ENCODE measurements at places on chromosomes 16 and 17. TPM values are rescaled to one million over a fixed set of nuclear protein-coding genes. Genes with fewer than 3 reads are reported as not detected.

GRCh38 chr16:72649254-72649944, 398.5 kb downstream of the ZFHX3 start:
- no peak for DNase-seq
- H3K4me3 ChIP-seq, result no peak overlapping the region
- H3K4me1 ChIP-seq, result no peaks in the 10 kb centered on the region
- H3K36me3 ChIP-seq, result no peaks in the 10 kb centered on the region

The TPSD1 gene
- 6.4 TPM for polyA plus RNA-seq

The NPW gene
- polyA plus RNA-seq, result 1.6 TPM

The SLC38A8 gene
- not detected for polyA plus RNA-seq

- no peaks in the 10 kb centered on the region for H3K4me1 ChIP-seq
- no peak for DNase-seq
- H3K36me3 ChIP-seq, result no peaks in the 10 kb centered on the region
Measured at GRCh38 chr16:80147026-80147655, 393.7 kb upstream of the DYNLRB2 start.

The CDRT15 gene
- not detected for polyA plus RNA-seq

- peak; percentile 61 for DNase-seq
- peaks cover 98% of the 10 kb centered on the region for H3K36me3 ChIP-seq
- H3K4me3 ChIP-seq, result no peak overlapping the region
Measured at GRCh38 chr17:51015145-51015558, 105.5 kb downstream of the SPAG9 start.

DNA sequence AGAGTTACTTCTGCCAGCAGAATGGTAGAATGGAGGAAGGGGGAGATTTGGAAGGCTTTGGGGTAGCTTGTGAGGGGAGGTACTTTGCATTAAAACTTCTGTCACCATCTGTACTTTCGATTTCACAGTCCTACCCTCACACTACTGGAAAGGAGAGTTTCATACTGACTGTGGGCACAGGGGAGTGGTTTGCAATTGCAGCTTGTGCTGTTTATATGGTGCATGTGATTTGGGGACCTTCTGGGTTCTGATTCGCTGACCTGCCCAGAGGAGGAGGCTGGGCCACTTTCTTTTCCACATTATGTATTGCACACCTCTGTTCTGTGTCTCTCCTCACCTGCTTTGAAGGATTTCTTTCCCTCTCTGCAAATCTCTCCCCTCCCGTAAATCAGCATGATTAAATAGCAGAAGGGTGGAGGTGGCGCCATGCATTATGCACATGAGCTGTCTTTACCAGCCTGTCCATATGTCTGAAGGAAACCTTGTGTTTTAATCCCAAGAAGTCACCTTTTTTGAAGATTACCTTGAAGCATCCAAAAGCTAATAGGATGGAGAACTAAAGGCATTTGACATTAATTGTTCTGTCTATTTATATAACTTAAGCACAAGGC, 90.9 kb downstream of the RBFOX1 start:
- H3K36me3 ChIP-seq, result no peaks in the 10 kb centered on the region
- H3K27me3 ChIP-seq, result peaks cover 6% of the 10 kb centered on the region
- H3K4me3 ChIP-seq, result no peak overlapping the region

GRCh38 chr17:57110152-57110542, 25.1 kb downstream of the AKAP1 start:
- H3K4me1 ChIP-seq, result peaks cover 54% of the 10 kb centered on the region
- peaks cover 26% of the 10 kb centered on the region for H3K36me3 ChIP-seq
- H3K27me3 ChIP-seq, result no peaks in the 10 kb centered on the region
- DNase-seq, result no peak
- no peak overlapping the region for H3K27ac ChIP-seq

The GUCY2D gene
- polyA plus RNA-seq, result 0.25 TPM

DNA sequence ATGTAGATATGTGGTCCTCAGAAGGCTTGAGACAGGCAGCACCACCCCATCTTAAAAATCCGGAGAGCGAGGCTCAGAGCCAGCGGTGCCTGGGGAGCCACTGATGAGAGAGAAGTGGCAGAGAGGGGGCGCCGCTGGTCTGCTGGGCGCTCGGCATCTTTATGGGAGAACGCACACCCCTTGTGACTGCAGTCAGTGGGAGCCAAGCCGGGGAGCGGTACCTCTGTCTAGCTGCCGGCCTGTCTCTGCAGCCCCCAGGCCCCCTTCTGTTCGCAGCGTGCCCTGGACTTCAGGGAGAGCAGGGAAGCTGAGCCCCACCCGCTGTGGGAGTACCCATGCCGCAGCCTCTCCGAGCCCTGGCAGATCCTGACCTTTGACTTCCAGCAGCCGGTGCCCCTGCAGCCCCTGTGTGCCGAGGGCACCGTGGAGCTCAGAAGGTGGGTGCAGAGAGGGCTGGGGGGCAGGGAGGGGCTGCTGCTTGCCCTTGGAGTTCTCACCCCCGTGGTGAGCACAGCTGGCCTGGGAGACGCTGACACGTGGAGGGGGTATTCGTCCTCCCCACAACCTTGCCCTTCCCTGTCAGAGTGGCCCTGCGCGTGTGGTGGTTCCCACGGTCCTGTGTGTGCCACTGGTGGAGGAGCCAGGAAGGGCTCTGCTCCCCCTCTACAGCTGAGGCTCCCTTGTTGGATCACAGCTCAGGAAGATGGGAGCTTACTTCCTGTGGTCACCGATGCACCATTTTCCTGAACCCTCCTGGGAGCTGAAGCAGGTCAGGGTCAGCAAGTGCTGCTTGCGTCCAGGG, 44.8 kb downstream of the PRMT7 start:
- H3K27ac ChIP-seq, result no peak overlapping the region
- DNase-seq, result no peak
- no peak overlapping the region for H3K4me3 ChIP-seq
- peaks cover 10% of the 10 kb centered on the region for H3K4me1 ChIP-seq

GRCh38 chr17:16934133-16934795, 37.7 kb downstream of the TNFRSF13B start:
- H3K4me1 ChIP-seq, result no peaks in the 10 kb centered on the region
- DNase-seq, result no peak
- H3K4me3 ChIP-seq, result no peak overlapping the region
- H3K27ac ChIP-seq, result no peak overlapping the region
- no peaks in the 10 kb centered on the region for H3K36me3 ChIP-seq

GRCh38 chr16:4315186-4316107, at the start of gene GLIS2:
TSS of gene GLIS2 (plus strand) at chr16:4316067. CDS start at chr16:4332281, 16,214 bp downstream.
- peaks cover 64% of the 10 kb centered on the region for H3K4me1 ChIP-seq
- H3K4me3 ChIP-seq, result peak within 1 kb of the TSS; percentile 71
- H3K27ac ChIP-seq, result peak within 1 kb of the TSS; percentile 90
- no peaks in the 10 kb centered on the region for H3K27me3 ChIP-seq
- no peaks in the 10 kb centered on the region for H3K36me3 ChIP-seq

The STH gene
- not detected for polyA plus RNA-seq

The CEP295NL gene
- polyA plus RNA-seq, result 0.31 TPM

- no peak for DNase-seq
- no peak overlapping the region for H3K27ac ChIP-seq
- H3K27me3 ChIP-seq, result no peaks in the 10 kb centered on the region
- H3K36me3 ChIP-seq, result no peaks in the 10 kb centered on the region
- H3K4me3 ChIP-seq, result no peak overlapping the region
Measured at GRCh38 chr17:57221366-57222350, 34.7 kb upstream of the MSI2 start.

The INCA1 gene
- polyA plus RNA-seq, result 2.7 TPM

DNA sequence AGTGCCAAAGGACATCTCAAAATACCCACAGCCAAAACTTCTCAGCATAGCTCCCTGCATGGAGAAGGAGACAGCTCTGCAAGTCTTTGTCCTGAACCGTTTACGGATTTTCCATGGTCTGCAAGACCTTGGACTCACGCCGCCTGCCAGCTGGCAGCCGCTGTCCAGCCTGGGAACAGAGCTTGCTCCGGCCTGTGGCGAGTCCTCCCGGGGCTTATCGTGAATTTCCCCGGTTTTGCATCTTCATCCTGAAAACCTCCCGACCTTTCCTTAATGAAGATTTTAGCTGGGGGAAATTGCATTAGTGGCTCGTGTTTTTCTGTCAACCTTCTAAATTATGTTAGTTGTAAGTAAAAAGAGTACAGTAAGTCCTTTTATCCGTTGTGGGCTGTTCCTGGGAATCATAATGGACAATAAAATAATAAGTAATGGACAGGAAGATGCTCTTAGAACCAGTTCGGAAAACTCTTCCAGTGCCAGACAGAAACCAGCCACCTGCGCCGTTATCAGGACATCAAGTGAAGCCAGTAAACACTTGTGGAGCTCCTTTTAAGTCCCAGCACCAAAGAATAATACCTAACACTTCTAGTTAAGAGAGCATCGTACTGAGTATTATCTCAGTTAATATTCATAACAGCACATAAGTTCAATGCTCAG, 112.4 kb upstream of the NOL11 start:
- peak overlapping the region; percentile 39 for H3K27ac ChIP-seq
- no peaks in the 10 kb centered on the region for H3K27me3 ChIP-seq
- H3K4me3 ChIP-seq, result no peak overlapping the region
- peaks cover 25% of the 10 kb centered on the region for H3K4me1 ChIP-seq
- H3K36me3 ChIP-seq, result no peaks in the 10 kb centered on the region

- H3K27ac ChIP-seq, result no peak overlapping the region
- no peak overlapping the region for H3K4me3 ChIP-seq
- DNase-seq, result no peak
- H3K4me1 ChIP-seq, result no peaks in the 10 kb centered on the region
- H3K27me3 ChIP-seq, result no peaks in the 10 kb centered on the region
Measured at GRCh38 chr16:66569827-66570405, 3.7 kb downstream of the CMTM1 start.

DNA sequence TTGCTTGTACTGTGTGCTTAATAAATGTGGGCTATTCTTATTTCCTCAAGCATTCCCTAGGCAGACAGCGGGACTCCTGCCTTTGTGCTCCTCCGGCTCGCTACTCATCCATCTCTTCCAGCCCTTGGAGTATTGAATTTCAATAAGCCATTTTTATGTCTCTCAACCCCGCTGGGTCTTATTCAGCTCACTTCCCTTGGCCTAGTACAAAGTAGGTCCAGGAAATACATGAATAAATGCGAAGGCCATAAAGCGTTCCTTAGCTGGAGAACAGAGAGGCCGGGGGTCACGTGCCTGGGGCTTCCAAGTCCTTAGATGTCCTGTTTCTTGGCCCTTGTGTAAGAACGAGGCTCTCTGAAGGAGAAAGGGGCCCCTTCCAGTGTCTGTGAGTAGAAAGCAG, 236.7 kb upstream of the ASIC2 start:
- DNase-seq, result no peak
- H3K4me3 ChIP-seq, result no peak overlapping the region
- H3K27ac ChIP-seq, result no peak overlapping the region
- H3K27me3 ChIP-seq, result no peaks in the 10 kb centered on the region

DNA sequence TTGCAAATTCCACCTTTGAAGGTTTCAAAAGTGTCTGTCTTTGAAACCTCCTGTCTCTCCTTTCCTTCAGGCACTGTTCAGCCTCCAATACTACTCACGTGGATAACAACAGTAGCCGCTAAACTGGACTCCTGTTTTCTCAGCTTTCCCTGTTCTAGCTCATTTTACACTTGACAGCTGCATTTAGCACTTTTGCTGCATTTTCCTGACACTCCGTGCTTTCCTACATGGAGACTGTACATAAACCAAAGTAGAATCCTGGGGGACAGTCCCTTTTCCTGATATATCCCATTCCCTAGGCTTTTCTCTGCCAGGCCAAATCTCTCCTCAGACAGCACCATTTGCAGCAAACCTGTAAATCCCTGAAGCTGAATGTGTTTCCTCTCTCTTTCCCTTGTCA, 3.6 kb downstream of the CCL5 start:
- H3K4me3 ChIP-seq, result no peak overlapping the region
- H3K4me1 ChIP-seq, result no peaks in the 10 kb centered on the region
- no peak for DNase-seq
- H3K27ac ChIP-seq, result no peak overlapping the region
- H3K27me3 ChIP-seq, result no peaks in the 10 kb centered on the region
